ENCODE measurements at places on chromosomes 12 and 14.

DNA sequence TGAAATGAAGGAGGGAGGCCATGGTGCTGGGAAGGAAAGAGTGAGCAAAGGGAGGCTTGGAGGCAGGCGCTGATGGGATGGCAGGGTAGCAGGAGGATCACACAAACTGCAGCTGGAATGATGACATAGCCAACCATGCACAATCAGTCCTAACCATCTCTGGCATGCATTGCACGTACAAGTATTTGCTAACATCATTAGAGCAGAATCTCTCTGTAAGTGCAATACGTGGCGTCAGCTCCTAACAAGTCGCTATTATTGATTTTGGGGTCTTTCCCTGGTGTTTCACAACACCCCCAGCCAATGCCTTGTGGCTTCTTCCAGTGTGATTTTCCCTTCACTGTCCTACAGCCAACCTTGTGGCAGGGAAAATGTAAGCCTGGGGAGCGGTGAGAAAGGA, 18.5 kb downstream of the BDKRB1 start:
- no peak for DNase-seq

DNA sequence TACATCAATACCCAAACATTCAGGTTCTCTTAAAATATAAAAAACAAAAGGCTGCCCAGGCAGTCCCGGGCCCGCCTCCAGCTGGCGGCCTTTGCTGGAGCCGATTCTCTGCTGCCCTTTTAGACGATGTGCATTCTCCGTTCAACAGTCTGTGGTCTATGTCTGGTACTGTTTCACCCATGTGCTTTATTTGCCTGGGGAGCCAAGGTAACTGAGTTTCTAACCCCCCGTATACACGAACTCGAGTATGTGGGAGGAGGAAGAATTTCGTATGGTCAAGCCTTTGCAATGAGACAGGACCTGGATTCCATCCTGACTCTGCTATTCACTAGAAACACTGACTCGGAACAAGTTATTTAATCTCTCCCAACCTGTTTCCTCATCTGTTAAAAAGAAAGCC, 54.1 kb upstream of the GPR68 start:
- DNase-seq, result no peak

DNA sequence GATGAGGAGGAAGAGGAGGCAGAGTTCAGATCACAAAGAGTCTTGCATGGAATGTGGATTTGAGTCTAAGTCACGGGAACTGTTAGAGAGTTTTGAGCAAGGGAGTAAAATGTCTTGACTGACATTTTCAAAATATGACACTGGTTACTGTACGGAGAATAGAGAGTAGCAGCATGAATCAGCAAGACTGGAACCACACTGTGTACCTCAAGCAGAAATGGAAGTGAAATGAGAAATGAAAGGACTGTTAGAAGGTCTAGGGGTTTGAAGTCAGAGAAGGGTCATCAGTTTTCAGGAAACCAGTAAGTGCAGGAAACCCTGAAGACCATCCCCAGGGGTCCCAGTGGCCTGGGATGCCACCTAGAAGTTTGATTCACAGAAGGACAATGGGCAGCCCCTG, 236.3 kb downstream of the GALC start:
- DNase-seq, result no peak

DNA sequence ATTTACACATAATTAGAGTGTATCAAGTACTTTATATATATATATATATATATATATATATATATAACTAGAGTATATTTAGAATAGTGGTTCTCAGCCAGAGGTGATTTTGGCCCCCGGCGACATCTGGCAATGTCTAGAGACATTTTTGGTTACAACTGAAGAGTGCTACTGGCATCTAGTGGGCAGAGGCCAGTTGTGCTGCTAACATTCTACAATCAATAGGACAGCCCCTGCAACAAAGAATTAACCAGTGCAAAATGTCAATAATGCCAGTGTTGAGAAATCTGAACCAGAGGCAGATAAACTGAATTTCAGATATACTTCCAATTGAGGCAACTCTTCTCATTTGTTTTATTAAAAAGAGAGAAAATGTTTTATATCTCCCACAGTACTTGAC, 8.9 kb downstream of the GTF2A1 start:
- peak; percentile 15 for DNase-seq

GRCh38 chr14:67168110-67168441, 21.2 kb upstream of the GARIN2 start:
- no peak for DNase-seq

DNA sequence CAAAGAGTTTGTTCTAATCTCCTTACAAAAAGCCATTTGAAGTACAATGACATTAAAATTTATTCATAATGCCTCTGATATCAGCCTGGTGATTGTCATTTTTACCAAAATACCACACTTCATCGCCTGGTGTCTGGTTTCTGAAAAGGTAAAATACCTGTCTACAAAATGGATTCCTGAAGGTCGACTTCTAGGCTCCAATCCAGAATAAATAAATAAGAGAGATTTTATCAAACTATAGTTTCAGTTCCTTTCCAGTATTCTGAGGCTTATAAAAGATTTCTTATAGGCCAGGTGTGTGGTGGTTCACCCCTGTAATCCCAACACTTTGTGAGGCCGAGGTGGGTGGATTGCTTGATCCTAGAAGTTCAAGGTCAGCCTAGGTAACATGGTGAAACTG, 340.7 kb downstream of the SLC16A7 start:
- DNase-seq, result no peak

GRCh38 chr12:127416796-127417195, 850.2 kb upstream of the TMEM132C start:
- DNase-seq, result no peak

DNA sequence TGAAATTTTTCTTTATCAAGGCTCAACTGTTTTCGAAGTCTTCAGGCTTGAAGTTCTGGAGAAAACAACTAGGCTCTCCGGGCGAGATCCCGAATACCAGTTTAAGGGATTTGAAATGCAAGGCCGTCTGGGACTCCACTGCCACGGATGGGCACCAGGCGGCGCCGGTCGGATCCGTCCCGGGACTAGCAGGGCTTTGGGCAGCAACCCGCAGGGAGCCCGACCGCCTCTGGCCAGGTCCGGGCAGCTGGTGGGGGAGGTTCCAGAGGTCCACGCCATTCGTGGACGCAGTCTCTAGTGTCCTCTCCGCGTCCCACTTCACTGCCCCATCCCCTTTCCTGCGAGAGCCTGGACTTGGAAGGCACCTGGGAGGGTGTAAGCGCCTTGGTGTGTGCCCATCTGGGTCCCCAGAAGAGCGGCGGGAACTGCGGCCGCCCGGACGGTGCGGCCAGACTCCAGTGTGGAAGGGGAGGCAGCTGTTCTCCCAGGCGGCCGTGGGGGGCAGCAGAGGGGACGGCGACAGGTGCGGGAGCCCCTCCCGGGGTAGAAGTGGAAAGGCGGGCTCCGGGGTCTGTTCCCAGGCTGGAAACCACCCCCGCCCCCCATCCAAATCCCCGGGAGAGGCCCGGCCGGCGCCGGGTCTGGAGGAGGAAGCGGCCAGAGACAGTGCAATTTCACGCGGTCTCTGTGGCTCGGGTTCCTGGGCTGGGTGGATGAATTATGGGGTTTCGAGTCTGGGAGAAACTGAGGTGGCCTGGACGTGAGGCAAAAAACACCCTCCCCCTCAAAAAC, 838 bp upstream of the ERBB3 start:
- DNase-seq, result no peak

GRCh38 chr12:107011519-107011918, 24.6 kb upstream of the MTERF2 start:
- DNase-seq, result no peak

- no peak for DNase-seq
These were observed 7.1 kb downstream of the POP5 start for GRCh38 chr12:120574106-120574505.

GRCh38 chr14:97634751-97635150, 837.6 kb downstream of the VRK1 start:
- peak; percentile 14 for DNase-seq

DNA sequence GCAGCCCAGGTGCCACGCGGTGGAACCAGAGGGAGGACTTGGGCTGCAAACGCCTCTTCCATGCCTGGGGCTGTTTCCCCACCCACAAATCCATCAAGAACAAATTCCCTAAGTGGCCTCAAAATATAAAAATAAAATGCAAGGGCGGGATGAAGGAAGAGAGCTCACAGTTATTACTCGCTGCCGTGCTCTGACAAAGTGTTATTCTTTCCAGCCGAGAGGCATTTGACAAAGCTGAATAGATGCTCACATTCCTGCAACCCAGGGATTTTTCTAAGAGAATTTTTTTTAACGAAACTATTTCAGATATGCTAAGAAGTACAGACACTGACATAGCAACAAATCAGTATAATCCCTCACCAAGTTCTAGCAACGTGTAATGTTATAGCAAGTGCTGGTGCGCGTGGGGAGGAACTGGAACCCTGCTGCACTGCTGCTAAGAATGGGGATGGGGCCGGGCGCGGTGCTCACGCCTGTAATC, 70.7 kb downstream of the SCARB1 start:
- no peak for DNase-seq

- no peak for DNase-seq
These were observed 275.0 kb upstream of the ATP2B1 start for GRCh38 chr12:89983622-89984021.

DNA sequence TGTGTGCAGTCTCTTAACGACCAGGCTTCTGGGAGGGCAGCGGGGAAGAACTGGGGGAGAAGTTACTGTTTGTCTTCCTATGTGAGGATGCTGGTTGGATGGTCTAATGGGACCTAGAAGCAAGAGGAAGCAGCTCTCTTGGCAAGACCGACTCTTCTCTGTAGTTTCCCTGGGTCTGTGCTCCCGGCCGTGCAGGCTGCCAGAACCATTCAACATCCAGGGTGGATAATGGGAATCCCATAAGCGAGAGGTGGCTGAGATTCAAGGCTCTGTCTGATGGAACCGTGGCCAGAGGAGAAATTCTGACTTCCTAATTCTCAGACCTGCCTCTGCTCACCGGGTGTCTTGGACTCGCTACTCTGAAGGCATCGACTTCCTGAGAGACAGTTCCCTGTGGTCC, 561.0 kb upstream of the TBX3 start:
- DNase-seq, result no peak

GRCh38 chr14:63091394-63091996, 46.2 kb upstream of the KCNH5 start:
- DNase-seq, result no peak

DNA sequence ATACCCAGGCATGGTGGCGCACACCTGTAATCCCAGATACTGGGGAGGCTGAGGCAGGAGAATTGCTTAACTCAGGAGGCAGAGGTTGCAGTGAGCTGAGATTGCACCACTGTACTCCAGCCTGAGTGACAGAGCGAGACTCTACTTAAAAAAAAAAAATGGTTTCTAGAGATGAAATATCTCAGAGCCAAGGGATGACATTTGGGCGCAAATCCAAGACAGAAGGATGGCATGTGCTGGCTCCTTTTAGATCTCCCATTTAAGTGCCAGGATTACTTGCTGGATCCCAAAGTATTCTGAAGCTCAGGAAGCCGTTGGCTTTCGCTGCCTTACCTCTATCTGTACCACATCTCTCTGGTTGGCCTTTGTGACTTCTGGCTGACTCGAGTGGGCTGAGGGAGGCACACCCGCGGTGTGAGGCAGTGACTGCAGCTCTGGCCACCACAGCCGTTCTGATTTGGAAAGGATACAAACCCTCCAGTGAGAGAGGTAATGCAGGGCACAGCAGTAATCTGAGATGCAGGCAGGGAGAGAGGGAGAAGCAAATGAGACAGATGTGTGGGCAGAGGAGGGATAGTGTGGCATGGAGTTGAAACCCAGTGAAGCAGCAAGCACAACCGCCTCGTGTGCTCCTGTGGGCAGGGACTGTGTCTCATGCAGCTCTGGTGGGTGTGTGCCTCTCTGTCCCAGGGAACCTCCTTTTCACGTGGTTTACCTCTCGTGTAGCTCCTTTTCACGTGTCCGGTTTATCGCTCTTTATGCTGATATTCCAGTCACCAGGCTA, 4.9 kb downstream of the B4GALNT3 start:
- DNase-seq, result no peak

- no peak for DNase-seq
These were observed 608.4 kb downstream of the LRFN5 start for GRCh38 chr14:42214981-42215491.

DNA sequence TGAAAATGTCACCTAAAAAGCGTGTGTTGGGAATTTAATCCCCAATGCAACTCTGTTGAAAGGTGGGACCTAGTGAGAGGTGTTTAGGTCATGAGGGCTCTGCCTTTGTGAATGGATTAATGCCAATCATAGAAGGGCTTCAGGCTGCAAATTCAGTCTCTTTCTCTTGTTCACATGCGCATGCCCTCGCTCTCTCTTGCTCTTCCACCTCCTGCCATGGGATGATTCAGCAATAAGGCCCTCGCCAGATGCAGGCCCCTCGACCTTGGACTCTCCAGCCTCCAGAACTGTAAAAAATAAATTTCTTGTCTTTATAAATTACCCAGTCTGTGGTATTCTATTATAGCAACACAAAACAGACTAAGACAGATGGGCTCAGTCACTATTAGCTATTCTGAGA, 55.4 kb downstream of the PLXNC1 start:
- DNase-seq, result no peak

DNA sequence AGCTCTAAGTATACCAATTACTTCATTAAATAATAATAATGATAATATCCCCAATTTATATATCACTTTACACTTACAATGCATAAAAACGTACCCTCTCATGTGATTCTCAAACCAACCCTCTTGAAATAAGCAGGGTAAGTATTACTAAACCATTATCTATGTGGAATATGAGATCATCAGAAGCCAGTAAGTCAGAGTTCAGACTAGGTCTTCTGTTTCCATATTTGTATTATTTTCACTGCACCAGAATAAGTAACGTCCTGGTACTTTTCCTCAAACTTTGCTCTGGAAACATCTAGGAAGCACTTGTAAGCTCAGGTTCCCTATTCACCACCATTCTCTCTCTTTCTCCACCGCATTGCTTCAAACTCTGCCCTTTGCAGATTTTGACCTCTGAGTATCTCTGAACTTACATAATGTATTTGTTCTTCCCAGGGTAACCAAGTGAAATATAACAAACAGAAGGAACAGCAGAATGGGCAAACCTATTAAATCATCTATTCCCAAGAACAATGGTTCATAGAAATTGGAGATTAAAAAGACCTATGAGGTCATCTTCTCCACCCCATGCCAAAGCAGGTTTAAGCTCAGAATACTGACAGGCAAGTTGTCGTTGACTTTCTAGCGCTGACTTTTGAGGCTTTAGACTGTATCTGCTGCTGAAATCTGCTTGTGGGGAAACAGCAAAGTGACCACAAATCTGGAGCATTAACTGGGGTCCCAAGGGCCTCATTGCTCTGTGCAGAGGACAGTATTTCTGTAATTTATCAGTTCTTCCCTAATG, 161.3 kb upstream of the FAR2 start:
- DNase-seq, result no peak

DNA sequence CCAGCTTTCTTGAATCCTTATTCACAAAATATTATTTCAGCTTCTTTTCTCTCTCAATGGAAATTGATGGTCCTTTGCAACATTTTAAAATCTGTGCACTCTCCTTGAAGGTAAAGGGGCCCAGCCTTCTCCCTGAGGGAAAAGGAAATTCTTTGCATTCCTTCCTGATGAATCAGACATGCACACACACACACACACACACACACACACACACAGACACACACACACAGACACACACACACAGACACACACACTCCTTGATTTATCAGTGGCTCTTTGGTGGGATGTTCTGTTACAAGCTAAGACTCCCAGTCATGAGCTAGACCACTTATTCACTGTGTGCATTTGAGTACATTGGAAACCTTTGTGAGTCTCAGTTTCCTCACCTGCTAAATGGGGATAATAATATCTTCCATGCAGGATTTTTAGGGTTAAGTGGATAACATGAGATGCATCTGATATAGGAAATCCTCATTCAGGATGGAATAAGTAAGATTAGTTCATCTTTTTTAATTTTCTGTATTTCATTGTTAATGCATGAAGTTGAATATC, 45.1 kb upstream of the HMGA2 start:
- no peak for DNase-seq

- peak; percentile 8 for DNase-seq
These were observed 4.0 kb upstream of the KCNH3 start for GRCh38 chr12:49534731-49535278.

Data from CD4-positive, alpha-beta T cell (primary cell).